Activated naive CD4-positive, alpha-beta T cell (primary cell): ENCODE measurements at places on chromosomes 3 and 15.

GRCh38 chr3:155282385-155283091 is 10.9 kb downstream of the STRIT1 start:
- no peak for DNase-seq

GRCh38 chr3:40304352-40304751 is 5.2 kb upstream of the EIF1B start:
- no peak for DNase-seq

DNA sequence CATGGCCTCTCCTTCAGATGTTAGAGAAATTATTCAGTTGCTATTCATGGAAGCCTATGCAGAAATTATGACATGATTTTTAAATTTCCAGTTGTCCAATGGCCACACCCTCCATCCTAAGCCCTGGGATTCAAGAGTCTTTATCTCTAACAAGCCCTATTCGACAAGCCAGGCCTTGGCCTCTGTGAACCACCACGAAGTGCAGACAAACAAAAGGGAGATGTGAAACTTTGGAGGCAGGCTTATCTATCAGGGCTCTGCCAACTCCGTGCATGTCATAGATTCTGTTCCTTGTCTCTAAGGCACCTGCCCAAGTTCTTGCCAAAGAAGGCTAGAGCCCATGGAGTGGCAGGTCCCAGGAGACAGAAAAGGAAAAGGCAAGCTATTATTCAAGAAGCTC is 212.4 kb upstream of the ADAMTS9 start:
- DNase-seq = no peak

GRCh38 chr3:29319798-29320197 is 38.9 kb downstream of the RBMS3 start:
- DNase-seq = no peak

- DNase-seq = peak; percentile 90
Observed at GRCh38 chr3:48685603-48686511, at the start of gene NCKIPSD. Gene NCKIPSD, minus strand, starts transcription at chr3:48685915. Its CDS starts 108 bp downstream, at chr3:48685807.

- no peak for DNase-seq
Observed at GRCh38 chr3:58003093-58003492, 5.1 kb upstream of the FLNB start.

DNA sequence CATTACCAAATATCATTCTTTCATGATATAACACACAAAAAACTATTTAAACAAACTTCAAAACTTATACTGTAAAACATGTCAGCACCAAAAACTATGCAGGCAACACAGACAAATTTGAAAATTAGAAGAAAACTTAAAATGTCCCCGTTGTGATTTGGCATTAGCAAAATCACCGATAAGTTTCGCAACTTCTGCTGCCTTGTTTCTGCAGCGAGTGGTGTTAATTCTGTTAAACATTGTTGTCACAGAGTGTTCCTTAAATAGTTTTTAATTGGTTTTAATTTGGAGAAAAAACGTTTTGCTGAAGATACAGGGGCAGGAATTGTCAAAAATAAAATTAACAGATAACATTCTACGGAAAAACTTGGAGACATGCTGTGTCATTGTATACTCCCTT is 160.6 kb downstream of the RPLP1 start:
- no peak for DNase-seq

DNA sequence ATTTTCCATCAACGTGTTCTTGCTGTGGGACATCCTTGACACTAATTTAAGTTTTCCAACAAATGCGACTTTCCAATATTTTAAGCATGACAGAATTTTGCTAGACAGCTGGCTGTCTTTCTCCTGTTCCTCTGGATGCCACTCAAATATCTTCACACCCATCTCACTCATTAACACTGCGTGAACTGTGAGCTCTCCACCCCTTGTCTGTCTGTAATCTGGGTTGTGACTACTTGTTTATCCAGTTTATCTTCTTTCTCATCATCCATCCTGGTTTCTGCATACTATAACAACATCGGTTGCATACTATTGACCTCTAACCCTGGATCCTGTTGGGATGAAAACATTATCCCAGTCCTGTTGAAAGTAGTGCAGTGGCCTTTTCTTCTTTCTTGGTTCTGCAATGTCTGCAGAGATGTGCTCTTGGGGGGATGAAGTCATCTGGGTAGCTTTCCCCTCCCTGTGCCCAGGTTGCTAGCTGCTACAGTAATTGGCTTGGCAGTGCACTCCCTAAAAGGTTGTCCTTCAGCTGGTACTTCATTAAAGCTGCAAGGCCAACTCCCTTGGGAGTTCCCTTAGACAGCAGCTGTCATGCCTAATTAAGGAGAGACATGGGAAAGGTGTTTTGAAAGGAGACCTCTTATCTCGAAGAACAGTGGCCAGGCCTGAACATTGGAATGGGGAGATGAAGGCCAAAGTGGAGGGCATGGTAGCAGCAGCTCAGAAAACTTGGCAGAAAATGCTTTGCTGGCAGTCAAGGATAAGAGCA is 24.7 kb downstream of the KAT2B start:
- no peak for DNase-seq

DNA sequence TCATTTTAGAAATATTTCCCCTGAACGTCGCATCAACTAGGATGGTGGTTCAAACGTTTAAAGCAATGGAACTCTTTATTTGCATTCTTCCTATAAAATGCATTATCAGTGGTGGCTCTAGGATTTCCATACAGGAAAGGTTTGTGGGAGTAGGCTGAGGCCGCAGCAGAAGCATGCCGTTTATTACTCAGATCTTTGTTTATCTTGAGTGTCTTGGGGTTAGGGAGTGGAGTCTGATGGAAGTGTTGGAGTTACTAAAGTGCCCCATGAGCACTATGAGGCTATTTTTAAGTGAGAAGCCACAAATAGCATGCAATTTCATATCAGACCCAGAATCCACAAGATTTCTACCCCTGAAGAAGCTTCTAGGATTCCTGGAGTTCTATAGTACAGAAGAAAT is 26.2 kb downstream of the ATOSA start:
- no peak for DNase-seq

DNA sequence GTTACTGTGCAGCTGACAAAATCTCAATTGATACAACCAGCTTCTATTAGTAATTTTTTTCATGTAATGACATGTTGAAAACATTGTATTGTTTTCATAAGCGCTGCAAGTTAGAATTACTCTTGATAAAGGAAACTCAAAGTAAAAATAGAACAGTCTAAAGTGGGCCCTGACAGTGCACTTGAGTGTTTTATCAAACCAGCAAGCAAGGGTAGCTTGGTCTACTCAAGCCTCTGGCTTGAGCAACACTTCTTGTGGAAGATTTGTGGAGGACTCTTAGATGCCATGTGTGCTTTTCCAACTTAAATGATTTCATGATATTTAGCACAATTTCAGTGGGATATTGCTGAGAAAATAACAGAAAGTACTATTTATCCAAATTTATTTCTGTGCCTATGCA is 575.7 kb upstream of the ZNF717 start:
- no peak for DNase-seq

DNA sequence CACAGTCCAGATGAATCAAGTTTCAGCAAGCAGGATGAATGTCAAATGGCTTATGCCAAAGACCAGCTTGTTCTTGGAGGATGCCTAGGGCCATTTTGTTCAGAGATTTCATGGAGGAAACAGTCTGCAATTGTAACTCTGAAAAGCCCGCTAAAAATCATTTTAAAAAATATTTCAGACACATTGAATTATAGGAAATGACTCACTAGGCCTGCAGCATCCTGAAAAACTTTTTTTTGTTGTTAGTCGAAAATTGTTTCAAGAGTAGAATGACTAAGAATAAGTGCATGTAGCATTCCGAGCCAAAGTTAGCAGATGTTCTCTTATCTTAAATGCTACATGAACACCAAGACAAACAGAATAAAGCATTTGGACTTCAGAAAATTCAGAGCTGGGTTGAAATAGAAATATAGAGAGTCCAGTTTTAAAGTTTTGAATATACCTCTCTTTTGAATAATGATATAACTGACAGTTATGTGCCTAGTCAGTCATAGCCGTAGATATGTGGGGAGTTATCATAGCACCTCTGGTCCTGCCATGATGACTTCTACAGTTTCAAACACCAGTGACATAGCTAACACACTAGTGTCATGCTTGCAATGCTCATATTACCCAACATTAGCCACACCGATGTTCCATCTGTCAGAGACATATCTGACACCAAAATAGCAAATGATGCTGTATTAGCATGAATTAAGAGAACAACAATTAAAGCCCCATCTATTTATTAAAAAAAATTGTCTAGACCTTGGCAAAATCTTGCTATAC is 1462.8 kb upstream of the GBE1 start:
- DNase-seq = no peak

- no peak for DNase-seq
Observed at GRCh38 chr3:145952536-145952935, 208.4 kb downstream of the PLOD2 start.

DNA sequence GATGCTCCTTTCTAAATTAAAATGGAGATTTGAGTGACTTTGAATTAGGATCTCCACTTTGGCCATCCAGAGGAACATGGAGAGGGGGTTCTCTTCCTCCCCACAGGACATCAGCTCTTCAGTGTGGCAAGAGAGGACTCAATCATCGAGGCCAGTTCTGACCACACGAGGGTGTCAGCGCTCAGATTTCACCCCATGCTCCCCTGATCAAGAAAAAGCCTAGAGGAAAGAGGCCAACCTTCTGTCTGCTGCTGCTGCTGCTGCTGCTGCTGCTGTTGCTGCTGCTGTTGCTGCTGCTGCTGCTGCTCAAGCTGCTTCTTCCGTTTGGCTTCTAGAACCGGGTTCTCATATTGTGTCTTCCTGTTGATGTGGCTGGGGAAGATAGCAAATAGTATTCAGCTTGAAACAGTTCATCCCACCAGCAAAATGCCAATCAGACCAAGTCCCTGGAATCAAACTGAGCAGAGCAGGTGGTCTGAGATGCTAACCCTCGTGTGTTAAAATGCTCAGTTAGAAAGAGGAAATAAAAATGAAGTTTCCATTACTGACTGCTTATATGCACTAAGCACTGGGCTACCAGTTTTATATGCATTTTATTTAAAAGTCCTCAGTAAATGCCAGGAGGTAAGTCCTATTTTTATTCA is 599.0 kb downstream of the MAGI1 start:
- no peak for DNase-seq

DNA sequence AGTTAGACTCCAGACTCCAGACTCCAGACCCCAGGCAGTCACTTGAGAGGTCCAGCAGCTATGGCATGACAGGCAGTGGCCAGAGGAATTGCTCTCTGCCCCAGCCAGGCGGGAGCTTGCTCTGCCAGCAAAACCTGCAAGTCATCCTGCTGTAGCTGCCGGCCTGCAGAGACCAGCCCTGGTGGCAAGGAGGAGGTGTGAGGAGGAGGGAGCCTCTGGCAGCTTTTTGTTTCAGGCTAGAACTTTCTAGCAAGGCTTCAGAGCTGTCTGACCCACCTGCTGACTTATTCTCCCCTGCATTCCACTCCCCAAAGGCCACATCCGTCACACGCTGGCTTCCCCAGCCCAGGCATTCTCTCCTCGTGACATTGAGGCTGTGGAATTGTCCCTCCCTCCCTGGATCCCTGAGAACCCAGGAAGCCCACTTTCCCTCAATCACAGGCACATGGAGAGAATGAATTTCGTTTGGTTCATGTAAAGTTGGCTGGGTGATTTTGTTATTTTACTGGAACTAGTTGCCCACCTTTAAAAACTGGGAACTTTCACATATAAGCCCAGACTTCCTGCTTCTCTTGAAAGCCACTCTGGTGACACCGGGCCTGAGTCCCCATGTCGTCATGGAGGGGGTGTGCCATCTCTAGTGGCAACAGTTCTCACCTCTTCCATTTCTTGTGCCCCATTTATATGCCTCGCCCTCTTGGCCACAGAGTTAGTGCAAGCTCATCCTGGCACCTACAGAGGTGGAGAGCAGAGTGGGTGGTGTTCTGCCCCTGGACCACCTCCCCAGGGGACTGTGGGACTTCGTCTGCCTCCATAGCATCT is 82.7 kb downstream of the ABHD5 start:
- no peak for DNase-seq

DNA sequence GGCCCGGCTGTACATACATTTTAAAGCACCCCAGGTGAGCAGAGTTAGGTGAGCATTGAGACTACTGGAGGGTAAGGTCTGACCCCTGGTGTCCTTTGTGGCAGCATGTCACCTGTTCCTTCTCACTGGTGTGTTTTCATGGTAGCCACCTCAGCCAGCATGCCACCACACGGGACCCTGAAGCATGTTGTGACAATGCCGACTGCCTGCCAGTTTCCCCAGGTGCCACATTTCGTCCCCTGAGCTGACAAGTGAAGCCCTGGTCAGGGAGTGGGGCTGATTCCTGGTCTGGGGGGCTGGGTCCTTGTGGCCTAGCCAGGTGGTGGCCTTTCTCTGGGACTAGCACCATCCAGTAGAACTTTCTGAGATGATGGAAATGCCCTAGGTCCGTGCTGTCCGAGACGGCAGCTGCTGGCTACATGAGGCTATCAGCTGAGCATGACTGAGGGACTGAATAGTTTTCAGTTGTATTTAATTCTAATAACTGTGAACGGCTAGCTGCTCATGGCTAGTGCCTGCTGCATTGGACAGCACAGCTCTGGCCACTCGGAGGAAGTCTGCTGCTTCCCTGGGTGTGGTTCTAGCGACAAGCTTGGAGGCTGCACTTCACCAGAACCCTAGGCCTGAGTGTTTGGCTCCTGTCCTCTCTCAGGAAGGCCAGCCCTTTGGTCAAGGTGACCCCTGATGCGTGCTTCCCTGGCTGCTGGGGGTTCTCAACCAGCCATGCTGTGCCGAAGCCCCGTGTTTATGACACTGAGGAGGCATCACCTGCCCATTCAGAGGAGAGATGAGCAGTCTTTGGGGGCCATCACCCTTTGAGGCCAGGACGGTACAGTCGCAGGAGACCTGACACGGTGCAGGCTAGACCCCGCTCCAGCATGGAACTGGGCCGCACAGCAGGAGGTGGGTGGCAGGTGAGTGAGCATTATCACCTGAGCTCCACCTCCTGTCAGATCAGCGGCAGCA is 3.9 kb downstream of the C3orf22 start:
- no peak for DNase-seq

- no peak for DNase-seq
Observed at GRCh38 chr3:5162102-5162501, 25.4 kb upstream of the EDEM1 start.

DNA sequence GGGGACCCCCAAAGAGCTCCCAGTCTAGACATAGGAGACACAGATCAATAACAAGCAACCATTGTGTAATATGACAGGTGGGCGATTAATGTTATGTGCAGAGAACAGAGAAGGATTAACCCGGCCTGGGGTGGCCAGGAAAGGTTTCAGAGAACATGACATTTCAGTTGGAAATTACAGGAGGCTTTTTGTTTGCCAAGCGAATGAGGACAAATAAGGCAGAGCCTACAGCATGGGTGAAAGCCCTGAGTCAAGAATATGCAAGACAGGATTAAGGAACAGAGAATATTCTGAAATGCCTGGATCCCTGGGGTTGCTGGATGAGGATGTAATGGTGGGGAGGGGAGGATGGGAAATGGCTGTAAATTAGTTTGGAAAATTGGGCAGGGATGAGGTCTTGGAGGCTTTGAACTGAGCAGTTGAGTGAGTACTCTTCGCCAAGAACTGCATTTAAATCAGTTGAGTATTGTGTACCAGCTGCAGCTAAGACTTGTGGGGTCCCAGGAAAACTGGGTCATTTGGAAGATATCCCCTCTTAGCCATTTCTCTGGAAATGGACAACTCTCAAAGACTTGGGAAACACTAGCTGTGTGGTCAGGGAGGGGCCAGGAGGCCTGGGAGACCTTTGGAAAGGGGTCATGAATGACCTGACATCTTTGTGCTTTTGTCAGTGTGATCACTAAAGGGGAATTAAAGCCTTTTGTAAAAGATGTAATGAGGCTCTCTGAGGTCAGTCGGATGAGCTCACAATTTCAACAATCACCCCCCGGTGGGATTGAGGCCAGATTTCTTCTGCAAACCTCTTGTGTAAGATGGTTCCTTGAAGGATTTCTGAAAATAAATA is 198.6 kb upstream of the NR2E3 start:
- no peak for DNase-seq
